ENCODE measurements at places on chromosomes 7 and 10. TPM values are rescaled to one million over a fixed set of nuclear protein-coding genes. Genes with fewer than 3 reads are reported as not detected.

ZDHHC6 gene
- 28.1 TPM for total RNA-seq

CACNB2 gene
- total RNA-seq: 3.8 TPM

RSPH10B gene
- 2.0 TPM for total RNA-seq

PTF1A gene
- total RNA-seq: not detected

JMJD1C gene
- total RNA-seq: 172 TPM
